ENCODE measurements at places on chromosomes 12 and 14.

DNA sequence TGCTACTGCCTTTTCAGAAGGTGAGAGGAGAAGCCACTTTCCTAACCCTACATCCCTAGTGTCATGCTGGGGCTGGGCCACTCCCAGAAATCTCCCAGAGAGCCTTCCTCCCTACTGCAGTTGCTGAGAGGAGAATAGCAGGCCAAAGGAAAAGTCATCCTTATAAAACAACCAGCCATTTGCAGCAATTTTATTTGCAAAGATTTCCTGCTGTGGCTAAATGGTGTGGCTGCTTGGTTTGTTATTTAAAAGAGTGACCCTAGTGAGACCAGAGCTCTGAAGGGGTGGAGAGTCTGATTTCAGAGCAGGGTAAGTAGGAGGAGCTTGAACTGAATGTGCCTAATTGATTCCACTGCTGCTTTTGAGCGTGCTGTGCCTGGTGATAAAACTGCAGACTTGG, 232.0 kb downstream of the GRIN2B start:
- no peak for DNase-seq

GRCh38 chr14:91231446-91231845, 13.1 kb downstream of the GPR68 start:
- DNase-seq, result no peak

DNA sequence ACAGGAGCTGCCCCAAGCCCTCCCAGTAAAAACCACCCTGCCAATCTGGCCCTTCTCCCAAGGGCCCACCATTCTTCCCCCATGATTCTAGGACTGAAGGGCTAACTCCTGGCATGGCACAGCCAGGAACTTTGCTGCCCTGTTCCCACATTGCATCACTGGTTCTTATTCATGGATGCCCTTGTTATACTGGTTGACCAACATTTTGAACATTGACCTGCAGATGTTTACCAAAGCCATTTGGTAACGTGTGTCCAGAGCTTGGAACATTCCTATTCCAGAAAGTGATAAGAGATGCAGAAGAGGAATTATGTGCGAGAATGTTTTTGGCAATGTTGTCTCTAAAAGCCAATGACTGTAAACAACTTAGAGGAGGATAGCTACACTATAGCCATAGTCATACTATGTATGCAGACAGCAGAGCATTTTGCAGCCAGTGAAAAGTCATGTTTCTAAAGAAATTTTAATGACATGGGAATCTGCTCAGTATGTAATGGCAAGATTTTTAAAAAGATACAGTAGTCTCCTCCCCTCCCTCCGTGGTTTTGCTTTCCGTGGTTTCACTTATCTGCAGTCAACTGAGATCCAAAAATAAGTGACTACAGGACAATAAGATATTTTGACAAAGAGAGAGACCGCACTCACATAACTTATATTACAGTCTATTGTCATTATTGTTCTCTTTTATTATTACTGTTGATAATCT, 108.8 kb downstream of the DAAM1 start:
- DNase-seq, result no peak

DNA sequence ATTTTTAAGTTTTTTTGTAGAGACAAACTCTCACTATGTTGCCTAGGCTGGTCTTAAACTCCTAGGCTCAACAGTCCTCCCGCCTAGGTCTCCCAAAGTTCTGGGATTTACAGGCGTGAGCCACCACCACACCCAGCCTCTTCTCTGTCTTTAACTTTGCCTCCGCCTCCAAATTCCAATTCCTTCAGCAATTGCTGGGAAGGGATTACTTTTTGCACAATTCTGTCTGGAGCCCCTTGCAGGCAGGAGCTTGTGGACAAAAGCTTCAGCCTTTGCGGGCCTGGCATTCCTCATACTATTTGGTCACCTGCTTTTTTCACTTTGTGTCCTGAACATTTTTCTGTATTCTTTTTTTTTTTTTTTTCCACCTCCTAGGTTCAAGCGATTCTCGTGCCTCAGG, 26.0 kb downstream of the SH2B3 start:
- no peak for DNase-seq

GRCh38 chr12:20830456-20830855, 20.0 kb downstream of the SLCO1B3 start:
- no peak for DNase-seq

- no peak for DNase-seq
Measured at GRCh38 chr12:25677232-25677937, 124.3 kb upstream of the LMNTD1 start.

- no peak for DNase-seq
Measured at GRCh38 chr12:104888892-104889291, 69.2 kb downstream of the SLC41A2 start.

DNA sequence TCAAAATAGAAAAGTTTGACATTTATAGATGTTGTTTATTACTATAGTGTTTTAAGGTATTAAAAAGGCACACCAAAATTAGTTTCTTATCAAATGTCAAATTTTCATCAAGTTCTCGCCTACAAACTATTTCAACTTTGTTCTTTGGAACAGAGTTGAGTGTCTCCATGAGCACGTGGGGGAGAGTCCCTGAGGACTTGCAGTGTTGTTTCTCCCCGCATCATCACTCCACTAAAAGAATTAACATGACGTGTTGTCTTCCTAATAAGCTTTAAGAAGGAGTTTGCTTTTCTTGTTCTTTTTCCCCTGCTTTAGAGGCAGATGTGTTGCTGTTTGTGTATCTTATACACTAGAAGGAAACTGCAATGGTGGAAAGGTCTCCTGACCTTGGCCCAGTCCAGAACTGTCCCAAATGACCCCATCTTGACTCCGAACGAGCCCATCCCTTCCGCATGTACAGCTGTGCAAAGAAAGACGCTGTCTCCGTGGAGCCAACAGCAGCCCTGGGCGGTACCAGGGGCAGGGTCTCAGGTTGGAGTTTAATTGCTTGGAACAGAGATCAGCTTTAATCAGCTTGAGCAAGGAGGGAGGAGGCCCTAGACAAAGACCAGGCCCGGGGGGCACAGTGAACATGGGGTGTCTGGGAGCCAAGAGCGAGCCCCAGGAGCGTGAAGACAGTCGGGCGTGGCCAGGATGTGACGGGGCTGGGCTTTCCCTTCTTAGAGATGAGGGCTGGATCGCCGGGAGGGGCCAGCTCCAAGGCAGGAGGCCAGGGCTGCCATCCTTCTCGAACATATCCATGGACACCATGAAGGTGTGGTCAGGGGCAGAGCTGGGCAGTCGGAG, 215.4 kb upstream of the RTL1 start:
- DNase-seq, result no peak

DNA sequence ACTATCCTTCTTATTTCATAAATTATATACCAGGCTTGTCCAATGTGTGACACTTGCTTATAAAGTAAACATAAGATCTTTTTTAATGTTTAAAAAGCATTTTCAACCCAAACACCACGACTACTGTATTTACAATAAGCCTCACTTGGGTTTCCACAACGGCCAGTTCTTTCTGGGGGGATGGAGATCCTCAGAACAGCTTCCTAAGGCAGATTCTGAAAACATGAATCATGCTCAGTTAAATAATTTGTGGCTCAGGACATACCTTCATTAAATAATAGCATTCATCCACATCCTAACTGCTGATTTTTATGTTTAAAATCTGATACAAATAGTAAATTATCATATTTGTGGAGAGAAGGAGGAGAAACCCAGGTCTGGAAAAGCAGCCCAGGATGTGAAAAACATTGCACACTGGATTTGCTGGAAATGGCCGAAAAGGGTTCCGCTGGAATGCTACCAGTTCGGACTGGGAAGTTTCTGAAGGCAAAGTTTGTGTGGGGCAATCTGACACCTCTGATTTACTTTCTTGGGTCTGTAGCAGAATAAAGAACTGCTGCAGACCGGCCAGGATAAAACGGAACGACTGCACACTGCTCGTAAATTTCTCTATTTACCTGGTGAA, 597 bp downstream of the GLT8D2 start:
- no peak for DNase-seq

DNA sequence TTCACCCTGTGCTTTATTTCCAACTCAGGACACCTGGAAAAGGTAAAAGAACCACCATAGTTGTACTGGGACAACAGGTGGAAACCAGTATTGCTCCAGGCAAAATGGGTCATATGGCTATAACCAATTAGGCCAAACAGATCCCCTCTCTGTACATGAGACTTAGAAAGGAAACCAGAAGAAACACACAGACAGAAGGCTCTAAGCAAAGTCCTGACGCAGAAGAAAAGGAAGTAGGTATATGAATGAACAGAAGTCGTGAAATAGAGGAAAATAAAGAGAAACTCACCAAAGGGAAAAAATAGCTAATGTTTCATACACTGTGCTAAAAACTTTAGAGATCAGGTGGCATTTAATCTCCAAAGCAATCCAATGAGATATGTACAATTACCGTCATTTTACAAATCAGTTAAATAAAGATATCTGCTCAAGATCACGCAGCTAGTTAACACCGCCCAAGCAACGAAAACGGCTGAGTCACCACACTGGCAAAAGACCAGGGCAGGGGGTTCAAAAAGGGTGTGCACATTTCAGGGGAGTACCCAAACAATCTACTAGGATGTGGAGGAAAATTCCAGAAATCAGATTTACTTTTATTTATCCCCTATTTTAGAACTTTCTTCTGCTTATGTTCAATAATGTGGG, 82.3 kb downstream of the ITPR2 start:
- no peak for DNase-seq

DNA sequence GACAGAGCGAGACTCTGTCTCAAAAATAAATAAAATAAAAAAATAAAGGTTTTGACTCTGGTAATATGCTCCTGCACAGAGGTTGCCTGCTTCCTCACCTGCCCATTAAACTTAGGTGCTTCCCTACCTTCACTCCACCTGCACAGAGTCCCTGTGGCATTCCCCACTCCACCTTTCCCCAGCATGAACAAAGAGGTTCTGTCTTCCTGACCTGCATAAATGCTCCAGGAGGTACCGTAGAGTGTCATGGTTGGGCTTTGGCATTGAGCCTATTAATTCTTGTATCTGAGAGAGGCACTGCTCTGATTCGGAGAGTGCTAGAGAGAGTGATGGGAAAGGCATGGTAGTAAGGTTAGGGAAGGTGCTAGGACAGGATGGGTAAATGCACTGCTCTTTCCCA, 6.3 kb downstream of the ARHGAP9 start:
- DNase-seq, result no peak

GRCh38 chr12:114774197-114774596, 90.2 kb upstream of the TBX3 start:
- DNase-seq, result no peak

DNA sequence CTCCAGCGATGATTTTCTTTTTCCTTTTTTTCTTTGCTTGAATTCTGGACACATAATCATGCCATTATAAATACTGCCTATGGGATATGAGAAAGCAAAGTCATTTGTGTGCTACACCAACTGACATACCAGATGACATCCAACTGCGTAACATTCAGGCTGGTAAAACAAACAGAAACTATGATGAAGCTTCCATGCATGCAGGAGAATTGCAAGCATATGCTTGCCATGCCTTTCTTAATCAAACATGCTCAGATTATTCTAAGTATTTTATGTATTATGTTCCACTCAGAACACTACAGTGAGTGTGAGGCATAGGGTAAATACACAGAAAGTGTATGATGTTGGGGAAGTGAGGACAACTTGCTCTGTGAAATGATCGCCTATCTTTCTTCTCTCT, 97.4 kb downstream of the C12orf50 start:
- DNase-seq, result no peak

DNA sequence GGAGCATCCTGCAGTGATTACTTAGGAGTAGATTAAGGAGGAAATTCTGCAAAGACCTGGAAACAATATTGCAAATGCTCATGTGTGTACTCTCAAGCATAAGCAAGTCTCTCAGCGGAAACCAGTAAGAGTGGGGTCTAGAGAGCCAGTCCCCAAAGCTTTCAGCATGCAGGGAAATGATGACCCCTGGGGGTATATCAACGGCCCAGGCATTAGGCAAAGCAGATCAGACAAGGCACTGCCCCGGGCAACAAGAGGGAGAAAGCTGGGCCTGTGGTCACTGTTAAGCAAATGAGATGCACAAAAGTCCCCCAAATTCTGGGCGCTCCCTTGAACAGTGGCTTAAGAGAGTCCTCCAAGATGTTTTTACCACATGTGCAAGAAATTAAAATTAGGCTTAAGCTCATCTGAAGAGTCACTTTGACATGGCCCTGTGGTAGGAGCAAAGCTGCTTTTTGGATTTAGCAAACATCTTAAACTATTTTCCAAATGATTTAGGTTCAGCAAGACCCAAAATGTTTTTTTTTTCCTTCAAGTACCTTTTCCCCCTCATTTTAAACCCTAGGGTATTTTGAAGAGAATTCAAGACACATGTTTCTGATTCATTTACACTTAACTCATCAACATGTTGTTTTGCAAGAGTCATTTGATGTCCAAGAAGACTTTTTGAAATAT, 457.1 kb upstream of the TBX3 start:
- DNase-seq, result no peak

DNA sequence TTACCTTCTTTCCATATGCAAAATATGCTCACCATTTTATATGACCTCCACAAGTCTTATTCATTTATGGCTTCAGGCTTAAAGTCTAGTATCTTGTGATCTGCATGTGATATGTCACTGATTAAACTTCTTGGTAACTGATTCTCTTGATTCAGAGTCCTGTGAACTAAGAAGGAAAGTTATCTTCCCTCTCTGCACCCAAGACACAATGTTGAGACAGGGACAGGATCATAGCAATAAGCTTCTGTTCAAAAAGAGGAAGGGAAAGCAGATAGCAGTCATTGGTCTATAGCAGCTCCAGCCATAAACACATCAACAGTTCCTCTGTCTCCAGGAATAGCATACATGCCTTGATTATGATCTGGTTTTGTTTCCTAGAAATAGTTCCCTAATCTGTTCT, 103.1 kb downstream of the UNC79 start:
- DNase-seq, result no peak

DNA sequence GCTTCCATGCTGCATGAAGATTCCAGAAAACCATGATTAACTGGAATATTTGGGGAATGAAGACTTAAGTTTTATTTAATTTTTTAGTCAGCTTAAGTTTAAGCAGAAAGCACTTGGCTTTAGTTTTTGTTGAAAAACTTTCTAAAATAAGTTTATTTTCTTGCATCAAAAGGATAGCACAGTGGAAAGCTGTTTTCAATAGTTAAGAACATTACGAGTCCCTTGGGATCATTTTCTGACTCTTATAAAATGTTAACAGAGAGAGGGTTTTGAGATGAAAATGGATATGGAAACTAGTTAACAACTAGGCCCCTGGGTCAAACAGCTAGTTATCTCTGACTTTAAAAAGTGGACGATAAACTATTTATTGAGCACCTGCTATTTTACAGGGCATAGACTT, 181.9 kb upstream of the SLC38A2 start:
- DNase-seq, result no peak

DNA sequence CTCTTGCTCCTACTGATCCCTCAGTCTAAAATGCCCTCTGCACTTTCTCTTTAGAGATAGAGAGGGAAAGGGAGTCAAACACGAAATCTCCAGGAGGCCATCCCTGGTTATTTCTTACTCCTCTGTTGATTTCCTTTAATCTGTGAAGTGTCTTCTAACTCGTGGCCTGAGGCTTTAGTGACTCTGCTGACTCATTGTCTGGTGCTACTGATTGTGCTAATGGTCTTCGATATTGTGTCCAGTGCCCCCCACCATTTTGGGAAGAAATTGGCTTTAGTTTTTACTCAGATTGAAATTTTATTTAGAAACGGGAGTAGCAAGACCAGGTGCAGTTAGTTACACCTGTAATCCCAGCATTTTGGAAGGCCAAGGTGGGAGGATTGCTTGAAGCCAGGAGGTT, 839 bp downstream of the CLEC9A start:
- DNase-seq, result no peak

GRCh38 chr12:71469258-71469750, 29.7 kb downstream of the LGR5 start:
- no peak for DNase-seq

All from HFF-Myc (cell line).